ENCODE measurements at places on chromosomes 7 and 10.

GRCh38 chr7:5170251-5170650, 19.8 kb upstream of the WIPI2 start:
- DNase-seq = no peak

GRCh38 chr7:66188645-66189044, 16.5 kb upstream of the TPST1 start:
- no peak for DNase-seq

- no peak for DNase-seq
These were observed 359.5 kb upstream of the NPSR1 start for GRCh38 chr7:34298492-34299013.

DNA sequence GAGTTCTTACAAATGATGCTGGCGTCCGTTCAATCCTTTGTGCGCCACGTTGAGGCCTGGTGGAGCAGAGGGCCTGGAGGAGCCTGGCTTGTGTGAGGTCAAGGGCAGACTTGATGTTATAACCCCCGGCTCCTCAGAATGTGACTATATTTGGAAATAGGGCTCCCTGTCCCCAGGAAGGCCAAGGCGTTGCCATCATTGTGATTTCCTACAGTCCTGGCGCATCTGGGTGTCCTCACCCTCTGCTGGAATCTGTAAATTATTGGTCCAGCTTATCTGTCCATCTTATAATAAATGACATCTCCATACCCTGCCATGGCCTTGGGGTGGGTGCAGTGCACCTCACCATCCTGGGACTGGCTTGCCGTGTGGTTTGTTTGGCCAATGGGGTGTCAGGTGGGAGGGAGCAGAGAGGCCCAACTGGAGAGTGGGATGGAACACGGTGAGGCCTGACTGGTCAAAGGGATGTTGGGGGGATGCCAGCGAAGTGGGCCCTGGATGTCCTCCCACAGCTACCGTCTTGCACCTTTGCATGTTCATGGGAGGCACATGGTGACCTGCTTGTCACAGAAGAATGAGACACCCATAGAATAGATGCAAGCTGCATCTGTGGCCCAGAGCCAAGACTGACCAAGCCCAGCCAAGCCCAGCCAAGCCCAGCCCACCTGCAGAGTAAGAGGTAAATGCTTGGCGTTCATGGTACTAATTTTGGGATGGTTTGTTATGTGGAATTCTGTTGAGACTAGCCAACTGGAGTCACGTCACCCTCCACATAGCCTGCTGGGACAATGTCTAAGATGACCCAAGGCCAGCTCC, 11.1 kb upstream of the LRRC27 start:
- DNase-seq = no peak

GRCh38 chr10:98323221-98324164, 55.5 kb upstream of the LOXL4 start:
- DNase-seq = peak; percentile 30

DNA sequence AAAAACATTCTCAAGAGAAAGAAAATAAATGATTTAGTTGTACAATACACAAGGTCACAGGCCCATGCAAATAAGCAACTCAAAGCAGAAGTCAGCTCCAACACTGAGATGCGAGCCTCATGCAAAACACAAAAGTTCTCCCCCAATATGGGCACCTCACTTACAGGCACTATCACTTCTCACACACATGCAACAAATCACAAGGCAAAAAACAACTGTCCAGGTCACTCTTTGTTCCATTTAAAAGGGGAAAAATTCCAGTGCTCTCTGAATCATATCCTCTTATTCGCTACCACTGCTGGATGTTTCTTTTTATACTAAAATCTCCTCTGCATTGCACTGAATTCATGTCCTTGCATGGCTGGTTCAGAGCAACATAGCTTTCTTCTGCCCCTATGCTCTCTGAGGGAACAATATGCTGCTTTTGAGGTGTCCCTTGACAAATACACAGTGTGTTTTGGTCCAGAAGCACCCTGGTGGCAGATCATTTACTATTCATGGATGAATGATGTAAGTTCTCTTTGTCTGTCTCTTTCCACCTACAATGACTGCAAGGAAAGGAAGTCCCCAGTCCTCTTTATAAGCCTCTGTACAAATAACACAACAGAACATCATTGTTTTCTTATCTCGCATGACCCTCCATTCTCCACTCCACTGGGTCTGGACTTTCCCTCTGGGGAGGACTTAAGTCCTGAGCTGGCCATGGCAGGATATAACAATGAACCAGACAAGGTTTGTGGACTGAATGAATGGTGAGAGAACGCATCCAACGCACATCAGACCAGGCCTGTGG, 85.4 kb upstream of the GSDME start:
- DNase-seq = no peak

- DNase-seq = no peak
These were observed 124.9 kb downstream of the DLG5 start for GRCh38 chr10:77801474-77802161.

GRCh38 chr10:102775935-102776669, 32.4 kb downstream of the WBP1L start:
- DNase-seq = no peak
